ENCODE measurements at places on chromosomes 2 and 18. TPM values are rescaled to one million over a fixed set of nuclear protein-coding genes. Genes with fewer than 3 reads are reported as not detected.

GRCh38 chr2:50065835-50066234 lies 911.5 kb upstream of the FSHR start:
- DNase-seq: no peak

GRCh38 chr2:171794918-171795317 lies 99.1 kb downstream of the SLC25A12 start:
- DNase-seq: no peak

DNA sequence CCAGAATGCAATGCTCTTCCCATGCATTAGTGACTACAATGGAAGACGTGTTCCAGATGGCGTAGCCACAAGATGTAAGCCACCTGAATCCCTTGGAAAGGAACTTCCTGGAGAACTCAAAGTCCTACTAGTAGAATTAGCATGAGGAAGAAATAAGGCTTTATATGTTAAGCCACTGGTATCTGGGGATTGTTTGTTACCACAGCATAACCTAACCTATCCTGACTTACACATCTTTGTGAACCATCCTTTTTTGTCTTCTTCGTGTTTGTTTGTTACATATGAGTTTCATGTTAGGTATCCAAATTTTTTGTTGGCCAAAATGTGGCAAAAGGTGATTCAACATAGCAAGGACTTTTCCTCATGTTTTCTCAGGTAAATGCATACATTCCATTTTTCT lies 188.9 kb downstream of the C1D start:
- DNase-seq: no peak

DNA sequence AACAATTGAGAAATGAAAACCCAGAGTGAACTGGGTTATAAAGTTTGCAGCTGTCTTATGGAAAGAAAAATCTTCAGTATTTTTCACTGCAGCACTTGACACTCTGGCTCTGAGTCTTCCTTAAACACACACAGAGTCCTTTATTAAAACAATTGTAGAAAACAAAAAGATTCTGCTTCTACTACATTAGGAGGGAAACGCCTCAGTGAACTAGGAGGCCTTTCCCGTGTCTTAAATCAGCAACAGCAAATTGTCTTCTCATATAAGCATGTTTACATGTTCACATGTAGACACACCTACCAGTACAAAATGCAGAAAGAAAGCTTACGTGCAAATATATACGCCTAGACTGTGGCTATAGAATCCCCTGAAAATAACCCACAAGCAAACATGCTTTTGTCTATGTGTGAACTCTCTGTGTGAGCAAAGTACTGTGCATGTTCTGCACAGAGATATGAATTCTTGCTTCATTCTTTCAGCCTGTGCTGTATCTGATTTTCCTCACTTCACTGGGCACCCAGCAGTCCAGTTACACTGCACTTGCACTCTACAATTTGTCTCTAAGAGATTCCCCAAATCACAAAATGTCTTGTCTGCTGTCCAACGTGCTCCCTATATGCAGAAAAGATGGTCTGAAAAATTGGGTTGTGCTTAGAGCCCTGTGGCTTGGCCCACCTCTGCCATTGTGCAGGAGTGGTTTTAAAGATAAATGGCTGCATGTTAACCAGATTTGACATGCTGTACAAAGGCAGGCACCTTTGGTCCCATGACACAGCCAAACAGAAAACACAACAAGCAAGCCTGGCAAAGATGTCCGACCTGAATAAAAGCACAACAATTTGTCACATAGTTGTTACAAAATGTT lies 24.5 kb downstream of the ZEB2 start:
- DNase-seq: no peak

DNA sequence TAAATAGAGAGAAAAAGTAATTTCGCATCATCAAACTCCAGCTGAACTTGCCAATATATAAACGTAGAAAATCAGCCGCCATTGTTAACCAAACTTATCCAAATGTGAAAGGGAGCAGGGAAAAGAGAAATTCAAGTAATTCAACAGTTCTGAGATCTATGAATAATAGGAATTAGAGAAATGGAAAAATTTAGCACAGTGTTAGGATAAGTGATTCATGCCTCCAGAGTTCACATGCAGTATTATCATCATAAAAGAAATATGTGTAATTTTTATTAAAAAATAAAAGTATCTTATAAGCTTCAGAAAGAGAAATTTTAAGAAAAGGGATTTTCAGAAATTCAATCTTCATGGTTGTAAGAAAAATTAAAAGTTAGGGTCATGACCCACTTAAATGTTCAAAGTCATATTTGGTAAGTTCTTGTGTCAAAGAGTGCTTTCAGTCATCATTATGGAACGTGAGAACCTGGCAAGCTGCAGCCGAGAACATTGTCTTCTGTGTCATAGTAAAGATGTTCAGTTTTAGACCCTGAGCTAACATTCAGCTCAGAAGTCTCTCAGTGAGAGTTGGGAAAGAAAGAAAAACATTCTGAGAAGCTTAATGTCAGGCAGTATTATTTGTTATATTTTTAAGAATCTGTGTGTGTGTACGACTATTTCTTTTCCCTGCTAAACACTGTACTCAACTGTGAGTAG lies 414.3 kb upstream of the RGPD4 start:
- no peak for DNase-seq

DNA sequence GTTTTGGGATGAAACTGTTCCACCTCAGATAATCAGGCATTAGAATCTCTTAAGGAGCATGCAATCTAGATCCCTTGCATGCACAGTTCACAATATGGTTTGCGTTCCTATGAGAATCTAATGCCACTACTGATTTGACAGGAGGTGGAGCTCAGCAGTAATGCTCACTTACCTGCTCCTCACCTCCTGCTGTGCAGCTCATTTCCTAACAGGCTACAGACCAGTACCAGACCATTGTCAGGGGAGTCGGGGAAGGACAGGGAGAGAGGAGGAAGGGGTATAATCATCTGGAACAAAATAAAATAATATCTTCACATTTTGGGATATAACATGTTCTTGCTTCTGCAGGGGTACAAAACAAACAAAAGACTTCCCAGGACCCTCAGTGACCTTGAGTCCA lies 532.0 kb upstream of the FSHR start:
- DNase-seq: no peak

DNA sequence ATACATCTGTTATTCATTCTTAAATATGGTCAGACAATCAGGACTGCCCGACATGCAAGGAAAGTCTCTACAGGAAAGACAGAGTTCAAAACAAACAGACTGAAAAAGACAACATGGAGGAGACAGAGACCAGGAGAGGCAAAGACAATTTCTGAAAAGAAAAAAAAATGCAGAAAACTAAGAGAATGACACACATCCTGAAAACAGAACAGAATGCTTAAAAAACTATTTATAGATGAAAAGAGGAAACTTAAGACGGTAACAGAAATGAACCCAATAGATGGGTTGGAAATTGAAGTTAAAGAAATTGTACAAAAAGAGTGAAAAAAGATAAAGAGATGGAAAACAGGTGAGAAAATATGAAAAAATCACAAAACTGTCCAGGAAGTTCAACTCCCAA lies 95.7 kb downstream of the BCL2 start:
- no peak for DNase-seq

DNA sequence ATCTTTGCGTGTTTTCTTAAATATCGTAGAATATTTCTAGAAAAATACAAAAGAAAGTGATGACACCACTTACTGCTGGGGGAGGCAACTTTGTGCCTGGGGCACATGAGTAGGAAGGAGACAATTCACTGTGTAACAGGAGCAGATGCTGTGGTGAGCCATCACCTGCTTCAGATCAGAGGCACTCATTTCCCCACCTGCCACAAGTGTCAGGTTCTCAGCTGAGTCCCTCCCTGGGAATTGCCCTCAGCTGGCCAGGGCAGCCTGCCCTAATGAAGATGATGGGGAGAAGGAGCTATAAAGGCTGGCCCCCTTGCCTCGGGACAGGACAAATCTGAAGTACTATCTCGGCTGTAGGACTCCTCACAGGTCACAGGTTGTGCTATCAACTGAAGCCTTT lies 322.8 kb downstream of the STK39 start:
- DNase-seq: no peak

GRCh38 chr18:11739893-11740292 lies 50.8 kb downstream of the GNAL start:
- no peak for DNase-seq

GRCh38 chr18:27057519-27058234 lies 127.4 kb downstream of the CHST9 start:
- DNase-seq: no peak

GRCh38 chr18:10242936-10243680 lies 211.3 kb upstream of the APCDD1 start:
- no peak for DNase-seq

- no peak for DNase-seq
These were observed 12.4 kb upstream of the TAF1B start for GRCh38 chr2:9830685-9831410.

DNA sequence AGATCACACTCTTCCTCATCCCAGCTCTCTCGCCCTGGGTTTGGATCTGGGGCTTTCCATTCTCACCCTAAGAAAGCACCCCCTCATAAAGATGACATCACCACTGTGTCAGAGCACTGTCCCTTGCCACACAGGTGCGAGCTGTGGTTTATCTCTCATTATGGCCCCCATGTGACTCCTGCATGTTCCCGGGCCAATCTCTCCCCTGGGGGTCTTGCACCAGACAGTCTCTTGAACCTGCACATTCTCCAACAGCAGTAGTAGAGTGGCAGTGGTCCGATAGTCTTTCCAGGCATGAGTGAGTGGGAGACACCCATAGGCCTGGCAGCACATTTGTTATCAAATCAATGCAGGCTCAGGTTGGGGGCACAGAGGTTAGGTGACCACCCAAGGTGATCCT lies 130.5 kb downstream of the HRH4 start:
- no peak for DNase-seq

DNA sequence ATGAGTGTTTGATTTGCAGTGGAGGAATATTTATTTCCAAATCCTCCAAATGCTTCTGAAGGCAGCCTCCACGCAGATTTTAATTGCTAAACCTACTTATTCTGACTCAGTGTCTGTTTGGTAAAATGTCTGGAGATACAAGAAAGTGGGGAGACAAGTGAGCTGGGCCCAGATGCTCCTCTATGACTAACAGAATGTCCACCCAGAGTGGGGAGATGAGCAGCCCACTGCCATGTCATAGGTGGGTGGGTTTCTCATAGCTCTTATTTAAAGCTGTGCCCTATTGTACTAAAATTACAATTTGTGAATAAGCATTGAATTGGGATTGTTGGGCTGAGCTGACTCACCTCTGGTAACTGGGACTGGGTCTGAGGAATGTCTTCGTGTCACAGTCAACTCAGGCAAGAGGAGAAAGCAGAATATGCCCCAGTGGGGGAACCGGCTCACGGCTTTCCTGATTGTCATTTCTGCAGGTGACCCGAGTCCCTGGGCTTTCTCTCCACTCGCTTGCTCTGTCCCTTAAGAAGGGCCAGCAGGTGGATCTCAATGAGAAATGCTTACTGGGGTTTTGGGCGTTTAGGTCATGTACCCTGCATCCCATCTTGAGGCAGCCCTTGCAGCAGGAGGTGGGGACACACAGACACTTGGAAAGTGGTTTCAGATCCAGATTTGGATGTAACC lies 116.3 kb upstream of the SPRED2 start:
- DNase-seq: no peak

DNA sequence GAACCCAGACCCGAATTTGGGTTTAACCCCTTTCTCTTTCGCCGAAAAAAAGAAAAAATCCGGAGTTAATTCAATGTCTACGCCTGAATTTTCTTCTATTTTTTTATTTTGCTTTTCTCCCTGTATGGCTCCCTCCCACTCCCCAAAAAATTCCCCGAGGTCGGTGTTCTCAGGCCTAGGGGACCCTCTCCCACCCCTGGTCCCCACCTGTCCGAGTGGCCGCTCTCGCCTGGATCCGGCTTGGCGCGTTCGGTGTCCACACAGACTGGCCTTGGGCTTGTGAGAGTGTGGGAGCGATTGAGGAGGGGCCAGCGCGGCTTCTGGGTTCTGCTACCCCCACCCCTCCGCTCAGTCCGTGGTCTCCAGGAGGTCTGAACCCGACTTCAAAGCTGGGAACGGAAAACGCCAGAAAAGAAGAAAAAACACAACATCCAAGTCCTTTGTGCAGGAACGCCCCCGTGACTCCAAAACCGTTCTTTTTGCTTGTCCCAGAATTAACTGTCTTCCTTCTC lies 5.7 kb upstream of the EN1 start:
- DNase-seq: no peak

GRCh38 chr2:75047992-75048625 lies 89.7 kb downstream of the POLE4 start:
- no peak for DNase-seq

GRCh38 chr2:48320742-48321141 lies 209.2 kb upstream of the STON1 start:
- no peak for DNase-seq

DNA sequence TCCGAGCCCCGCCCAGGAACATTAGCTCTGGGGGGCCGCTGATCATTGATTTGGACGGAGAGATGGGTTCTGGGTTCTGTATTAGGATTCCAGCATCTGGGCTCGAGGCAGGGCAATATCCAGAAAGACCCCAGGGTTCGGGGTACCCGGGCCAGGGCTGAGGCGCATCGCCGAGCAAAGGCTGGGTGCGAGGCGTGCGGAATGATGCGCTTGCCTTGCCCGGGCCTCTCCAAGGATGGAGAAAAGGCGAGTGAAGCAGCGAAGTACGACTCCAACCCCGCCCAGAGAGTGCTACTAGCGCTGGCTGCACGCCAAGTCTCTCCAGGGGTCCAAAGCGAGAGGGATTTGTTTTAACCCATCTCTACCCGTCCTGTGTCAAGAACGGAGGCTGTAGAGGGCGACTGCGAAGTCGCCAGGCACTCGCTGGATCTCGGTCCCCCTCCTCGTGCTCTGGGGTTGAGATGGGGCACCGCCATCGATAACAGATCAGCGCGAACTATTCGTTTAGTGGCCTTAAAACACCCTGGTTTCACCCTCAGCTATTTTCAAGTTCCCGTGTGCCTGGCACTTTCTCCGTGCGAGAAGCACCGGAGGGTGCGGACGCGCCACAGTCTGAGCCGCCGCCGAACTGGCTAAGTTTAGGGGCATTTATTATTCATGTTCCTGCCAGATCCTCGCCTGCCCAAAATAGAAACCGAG lies 1.9 kb downstream of the ADCYAP1 start:
- DNase-seq: no peak

- no peak for DNase-seq
These were observed 21.1 kb downstream of the HDAC4 start for GRCh38 chr2:239379641-239380170.

- no peak for DNase-seq
These were observed 939.2 kb upstream of the NRXN1 start for GRCh38 chr2:51971136-51971535.

DLX1 gene
- total RNA-seq: not detected

ANKRD62 gene
- total RNA-seq: not detected

KLHL41 gene
- not detected for total RNA-seq

WDR12 gene
- total RNA-seq: 165 TPM

ALPP gene
- total RNA-seq: not detected

ATP8B1 gene
- total RNA-seq: 0.16 TPM

TMEM169 gene
- total RNA-seq: 0.93 TPM

POTEC gene
- not detected for total RNA-seq

APOB gene
- total RNA-seq: not detected

EFR3B gene
- total RNA-seq: 0.22 TPM

ST6GAL2 gene
- total RNA-seq: not detected

NT5DC4 gene
- not detected for total RNA-seq

Data from activated T-helper 1 cell treated with anti-CD3 and anti-CD28 coated beads, Interleukin-12 subunit alpha, Interleukin-12 subunit beta, Interleukin-2, Interleukin-4 antibody, amounts not matched to agents 30 ng/mL and 10 ng/mL and 1 ng/mL, durations not matched to agents 14 hours and 24 hours and 36 hours (primary cell).